ENCODE measurements at places on chromosomes 7 and 10.

GRCh38 chr10:109411917-109412316, 511.4 kb downstream of the XPNPEP1 start:
- DNase-seq: no peak

DNA sequence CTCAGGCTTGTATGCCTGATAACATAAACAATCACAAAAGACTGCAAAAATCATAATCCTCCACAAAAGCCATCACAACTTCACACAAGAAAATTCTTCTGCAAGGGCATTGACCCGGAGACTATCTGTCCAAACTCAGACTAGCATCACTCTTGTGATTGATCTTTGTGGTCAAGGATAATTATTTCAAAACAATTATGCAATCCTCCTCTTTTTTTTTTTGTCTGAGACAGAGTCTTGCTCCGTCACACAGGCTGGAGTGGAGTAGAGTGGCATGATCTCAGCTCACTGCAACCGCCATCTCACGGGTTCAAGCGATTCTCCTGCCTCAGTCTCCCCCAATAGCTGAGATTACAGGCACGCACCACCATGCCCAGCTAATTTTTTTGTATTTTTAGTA, 22.2 kb downstream of the CDNF start:
- no peak for DNase-seq

- DNase-seq: peak; percentile 24
These were observed 2.6 kb downstream of the SCD start for GRCh38 chr10:100349672-100350071.

- DNase-seq: no peak
These were observed 27.5 kb downstream of the KCNH2 start for GRCh38 chr7:150950496-150951180.

DNA sequence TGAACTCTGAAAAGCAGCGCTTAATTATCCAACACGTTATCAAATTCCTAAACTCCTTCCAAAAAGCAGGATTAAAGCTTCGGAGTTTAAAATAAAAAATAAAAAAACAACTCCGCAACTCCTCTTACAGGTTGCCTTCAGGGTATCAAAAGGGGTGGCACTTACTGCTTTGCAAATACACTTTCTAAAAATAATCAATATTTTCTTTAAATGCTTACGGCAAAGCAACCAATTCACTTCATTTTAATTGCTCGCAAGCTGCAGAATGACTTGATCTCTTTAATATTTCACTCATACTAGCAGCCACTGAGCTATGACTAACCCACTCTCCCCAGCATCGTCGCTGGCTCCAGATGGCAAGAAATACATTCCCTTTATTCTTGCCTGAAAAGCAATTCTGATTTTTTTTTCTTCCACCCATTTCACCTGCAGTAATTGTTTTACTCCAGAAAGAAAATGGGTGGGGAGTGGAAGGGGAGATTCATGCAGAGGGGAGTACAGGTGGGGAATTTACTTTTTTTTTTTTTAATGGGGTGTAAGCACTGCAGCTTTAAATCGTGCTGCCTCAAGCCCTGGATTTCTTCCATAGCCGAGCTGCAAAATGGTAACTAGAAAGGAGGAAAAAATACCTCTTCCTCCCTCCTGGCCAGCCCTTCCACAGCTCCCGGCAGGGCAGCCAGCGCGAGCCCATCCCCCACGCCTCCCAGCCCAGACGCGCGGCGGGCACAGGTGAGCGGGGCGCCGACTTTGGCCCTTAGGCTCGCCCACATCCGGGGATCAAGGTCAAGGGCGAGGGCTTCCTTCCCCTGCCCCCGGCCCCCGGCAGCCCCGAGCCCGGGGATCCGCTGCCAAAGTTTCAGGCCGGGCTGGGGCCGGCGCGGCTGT, 54.2 kb upstream of the FHIP2A start:
- DNase-seq: peak; percentile 73

- no peak for DNase-seq
These were observed 71.7 kb downstream of the CALD1 start for GRCh38 chr7:134851141-134851540.

DNA sequence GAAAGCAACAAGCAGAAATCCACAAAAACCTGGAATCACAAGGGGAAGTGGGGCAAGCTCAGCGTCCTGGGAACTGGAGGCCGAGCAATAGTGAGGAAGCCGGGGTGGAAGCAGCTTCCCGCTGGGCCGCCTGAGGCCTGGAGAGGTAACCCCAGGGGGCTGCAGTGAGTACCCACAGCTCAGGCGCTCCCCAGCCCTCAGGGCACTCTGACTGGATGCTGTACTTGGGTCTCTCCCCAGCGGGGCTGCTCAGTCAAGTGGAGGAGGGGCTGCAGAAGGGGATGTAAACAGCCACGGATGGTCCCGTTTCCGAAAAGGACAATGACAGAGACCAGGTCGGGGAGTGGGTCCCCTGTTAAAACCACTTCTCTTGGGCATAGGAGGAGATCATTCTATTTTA, 50.3 kb downstream of the SLIT1 start:
- DNase-seq: no peak

DNA sequence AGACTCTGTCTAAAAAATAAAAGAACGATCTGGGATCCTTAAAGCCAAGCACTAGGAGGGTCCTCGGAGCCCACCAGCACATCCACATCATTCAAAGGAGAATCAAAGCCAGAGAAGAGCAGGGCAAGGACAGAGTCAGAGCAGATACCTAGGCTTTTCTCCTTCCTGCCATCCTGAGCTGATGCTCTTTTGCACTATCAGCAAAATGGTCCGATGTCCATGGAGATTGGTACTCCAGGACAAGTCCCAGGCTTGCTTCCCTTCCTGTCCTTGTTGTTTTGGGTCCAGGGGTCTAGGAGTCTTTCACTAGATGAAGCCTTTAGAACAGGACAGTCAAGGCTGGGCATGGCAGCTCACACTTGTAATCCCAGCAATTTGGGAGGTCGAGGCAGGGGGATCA, 58.0 kb upstream of the ELN start:
- DNase-seq: no peak

GRCh38 chr7:69957661-69958060, 359.4 kb downstream of the AUTS2 start:
- no peak for DNase-seq

DNA sequence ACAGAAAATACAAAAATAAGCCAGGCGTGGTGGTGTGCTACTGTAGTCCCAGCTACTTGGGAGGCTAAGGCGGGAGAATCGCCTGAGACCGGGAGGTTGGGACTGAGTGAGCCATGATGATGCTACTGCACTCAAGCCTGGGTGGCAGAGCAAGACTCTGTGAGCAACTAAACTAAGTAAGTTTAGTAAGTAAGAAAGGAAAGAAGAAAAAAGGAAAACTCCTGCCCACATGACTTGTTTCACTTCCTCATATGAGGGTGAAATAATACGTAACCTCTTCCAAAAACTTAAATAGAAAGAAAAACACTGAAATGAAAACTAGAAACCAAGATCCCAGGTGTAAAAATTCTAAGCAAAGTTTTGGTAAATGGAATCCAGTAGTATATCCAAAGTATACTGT, 79.6 kb downstream of the LARP4B start:
- DNase-seq: no peak

- DNase-seq: no peak
These were observed 60.1 kb downstream of the RABGEF1 start for GRCh38 chr7:66800591-66800990.

- DNase-seq: no peak
These were observed 21.2 kb downstream of the PDCD11 start for GRCh38 chr10:103417601-103418000.

DNA sequence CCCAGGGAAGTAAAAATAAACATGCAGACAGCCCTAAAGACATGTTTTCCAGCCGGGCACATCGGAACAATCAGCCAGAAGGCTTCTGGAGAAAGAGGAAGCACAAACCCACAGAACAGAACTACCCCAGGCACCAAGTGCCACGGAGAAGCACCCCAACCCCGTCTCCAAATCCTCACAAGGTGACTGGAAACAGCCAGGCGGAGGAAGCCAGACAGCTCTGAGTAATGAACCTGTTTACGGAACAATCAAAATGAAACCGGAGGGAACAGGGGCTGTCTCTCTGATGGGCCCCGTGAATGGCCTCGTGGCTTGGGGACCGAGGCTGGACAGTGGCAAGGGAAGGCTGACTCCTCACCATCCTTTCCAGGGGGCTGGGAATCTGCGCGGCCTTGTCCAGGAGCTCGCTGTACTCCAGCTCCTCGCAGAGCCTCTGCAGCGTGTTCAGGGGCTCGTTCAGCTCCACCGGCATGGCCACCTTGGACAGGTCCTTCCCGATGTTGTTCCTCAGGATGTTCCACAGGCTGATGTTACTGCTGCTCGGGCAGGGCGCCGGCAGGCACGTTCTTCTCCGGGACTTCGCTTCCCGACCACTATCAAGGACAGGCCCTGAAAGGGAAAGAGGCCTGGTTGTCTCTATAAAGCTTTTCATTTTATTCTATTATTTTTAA, 77.0 kb upstream of the GSDME start:
- DNase-seq: no peak

DNA sequence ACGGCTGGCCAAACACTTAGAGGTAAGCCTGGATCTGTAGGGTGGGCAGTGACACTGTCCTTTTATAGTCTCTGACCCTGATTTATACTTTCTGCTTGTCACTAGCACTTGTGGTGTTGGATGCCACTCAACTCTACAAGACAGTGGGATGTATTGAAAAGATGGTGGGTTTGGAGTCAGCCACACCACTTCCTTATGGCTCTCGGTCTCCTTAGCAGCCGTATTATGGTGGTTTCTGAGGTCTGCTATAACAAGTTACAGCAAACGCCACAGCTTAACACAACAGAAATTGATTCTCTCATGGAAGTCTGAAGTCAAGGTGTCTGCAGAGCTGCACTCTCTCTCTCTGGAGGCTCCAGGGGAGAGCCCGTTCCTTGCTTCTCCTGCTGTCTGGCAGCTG, 14.7 kb downstream of the ITIH2 start:
- DNase-seq: no peak

DNA sequence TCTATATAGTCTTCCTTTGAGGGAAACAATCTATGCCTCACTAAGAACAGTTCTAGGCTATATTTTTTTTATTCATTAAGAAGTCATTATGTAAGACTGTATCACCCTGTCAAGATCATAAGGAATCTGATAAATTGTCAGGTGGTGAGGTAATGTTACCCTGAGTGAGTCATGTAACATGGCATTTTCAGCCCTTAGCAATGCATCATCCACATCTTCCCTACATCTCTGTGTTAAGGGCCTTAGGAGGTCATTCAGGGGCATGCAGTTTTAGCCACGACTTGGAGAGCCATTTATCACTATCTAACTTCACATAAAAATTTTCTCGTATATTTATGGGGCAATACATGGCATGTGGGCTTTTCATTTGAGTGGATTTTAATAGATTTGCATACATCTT, 924.5 kb upstream of the MBL2 start:
- DNase-seq: no peak

GRCh38 chr7:48089046-48090003, at the start of gene UPP1:
TSS of gene UPP1 (plus strand) at chr7:48089265. CDS start at chr7:48094784, 5,519 bp downstream.
- DNase-seq: peak; percentile 74

- no peak for DNase-seq
These were observed 25.6 kb upstream of the DLX6 start for GRCh38 chr7:96979551-96980276.

GRCh38 chr7:18426564-18427226, 68.9 kb upstream of the HDAC9 start:
- DNase-seq: no peak

- peak; percentile 88 for DNase-seq
These were observed 509 bp downstream of the BRAF start for GRCh38 chr7:140924019-140924820.

- no peak for DNase-seq
These were observed 73.1 kb downstream of the CD36 start for GRCh38 chr7:80711531-80711930.

DNA sequence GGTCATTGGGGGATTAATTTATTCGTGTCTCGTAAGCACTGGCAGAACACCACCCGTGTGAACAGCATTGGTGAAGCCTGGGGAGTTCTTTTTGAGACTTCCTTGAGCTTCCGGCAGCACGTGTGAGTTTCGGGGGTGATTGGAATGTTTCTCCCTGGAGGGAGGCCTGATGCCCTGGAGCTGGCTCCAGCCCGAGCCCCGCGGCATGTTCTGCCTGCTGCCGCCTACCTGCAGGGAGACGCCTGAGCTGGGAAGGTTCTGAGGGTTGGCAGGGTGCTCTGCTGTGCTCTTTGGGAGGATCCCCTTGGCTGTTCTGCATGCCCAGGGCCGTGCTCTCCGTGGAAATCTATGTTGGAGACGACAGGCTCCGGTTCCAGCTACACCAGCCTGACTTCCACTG, 159.3 kb downstream of the MGMT start:
- no peak for DNase-seq

DNA sequence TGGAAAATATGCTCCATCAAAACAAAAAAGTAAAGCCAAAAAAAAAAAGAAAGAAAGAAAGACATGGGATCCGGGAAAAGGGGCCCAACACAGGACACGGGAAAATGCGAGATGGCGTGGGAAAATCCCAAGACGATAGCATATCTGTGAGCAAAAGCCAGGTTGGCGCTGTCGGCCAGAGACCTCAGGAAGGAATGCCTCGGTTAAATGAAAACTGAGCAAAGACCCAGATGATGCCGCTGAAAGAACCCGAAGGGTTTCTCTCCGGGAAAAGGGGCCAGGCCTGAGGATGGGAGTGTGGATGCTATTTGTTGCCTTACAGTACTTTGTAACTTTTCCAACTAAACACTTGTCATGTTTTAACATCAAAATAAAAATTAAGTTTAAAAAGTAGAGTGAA, 49.5 kb upstream of the PPP2R2D start:
- DNase-seq: no peak

DNA sequence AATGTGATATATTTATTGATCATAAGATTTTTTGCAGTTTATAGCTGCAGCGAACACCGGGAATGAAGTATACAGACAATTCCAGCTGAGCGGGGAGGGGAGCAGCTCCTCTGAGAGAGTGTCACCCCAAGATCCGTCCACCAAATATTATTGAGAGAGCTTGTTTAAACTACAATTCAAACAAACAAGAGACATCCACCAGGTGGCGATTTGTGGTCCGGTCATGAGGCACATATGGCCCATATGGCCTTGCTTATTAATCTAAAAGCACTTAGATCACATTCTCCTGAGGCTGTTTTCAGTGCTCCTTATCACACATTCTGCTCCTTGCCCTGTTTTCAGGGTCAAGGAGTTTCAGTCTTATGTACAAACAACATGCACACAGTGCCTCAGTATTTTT, 83.1 kb downstream of the THSD7A start:
- DNase-seq: no peak

DNA sequence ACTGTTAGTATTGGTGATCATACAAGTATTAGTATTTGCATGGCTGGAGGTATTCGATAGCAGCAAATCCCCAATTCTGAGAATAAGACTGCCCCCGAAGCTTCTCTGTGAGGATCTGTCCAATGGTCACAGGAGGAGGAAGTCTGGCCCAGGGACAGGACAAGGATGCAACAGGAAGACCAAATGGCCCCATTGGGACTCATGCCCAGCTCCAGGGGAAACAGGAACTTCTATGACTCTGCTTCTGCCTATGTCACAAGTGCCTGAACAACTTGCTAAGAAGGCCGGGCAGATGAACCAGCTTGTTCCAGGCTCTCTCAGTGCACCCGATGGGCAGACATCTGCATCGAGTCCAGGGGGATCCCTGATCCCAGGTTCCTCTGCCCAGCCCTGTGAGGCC, 172.0 kb upstream of the GRB10 start:
- DNase-seq: no peak
